Colonic mucosa (tissue), 4 donors: ENCODE measurements at places on chromosomes 4 and X. TPM values are rescaled to one million over a fixed set of nuclear protein-coding genes. Genes with fewer than 3 reads are reported as not detected.

The PCDH19 gene
- total RNA-seq: 1.3 TPM

The EOLA2 gene
- total RNA-seq: 28.4 TPM

The DDX53 gene
- not detected for total RNA-seq

The SLIT2 gene
- total RNA-seq: 2.0 TPM

The NEIL3 gene
- 2.5 TPM for total RNA-seq

The GDPD2 gene
- 5.0 TPM for total RNA-seq

The MEPE gene
- total RNA-seq: not detected

- no peak for DNase-seq
Observed at GRCh38 chrX:64184396-64184795, 21.1 kb downstream of the AMER1 start.

- no peak for DNase-seq
Observed at GRCh38 chrX:13579661-13580060, 10.3 kb downstream of the EGFL6 start.

- DNase-seq: peak; percentile 96
Observed at GRCh38 chr4:109815151-109816081, at the start of gene GAR1. TSS of gene GAR1 (plus strand) at chr4:109815762. CDS start at chr4:109816165, 403 bp downstream.

- no peak for DNase-seq
Observed at GRCh38 chrX:70554523-70554922, 109.9 kb downstream of the DLG3 start.

GRCh38 chr4:142088906-142089305 lies 452.5 kb downstream of the IL15 start:
- DNase-seq: no peak

DNA sequence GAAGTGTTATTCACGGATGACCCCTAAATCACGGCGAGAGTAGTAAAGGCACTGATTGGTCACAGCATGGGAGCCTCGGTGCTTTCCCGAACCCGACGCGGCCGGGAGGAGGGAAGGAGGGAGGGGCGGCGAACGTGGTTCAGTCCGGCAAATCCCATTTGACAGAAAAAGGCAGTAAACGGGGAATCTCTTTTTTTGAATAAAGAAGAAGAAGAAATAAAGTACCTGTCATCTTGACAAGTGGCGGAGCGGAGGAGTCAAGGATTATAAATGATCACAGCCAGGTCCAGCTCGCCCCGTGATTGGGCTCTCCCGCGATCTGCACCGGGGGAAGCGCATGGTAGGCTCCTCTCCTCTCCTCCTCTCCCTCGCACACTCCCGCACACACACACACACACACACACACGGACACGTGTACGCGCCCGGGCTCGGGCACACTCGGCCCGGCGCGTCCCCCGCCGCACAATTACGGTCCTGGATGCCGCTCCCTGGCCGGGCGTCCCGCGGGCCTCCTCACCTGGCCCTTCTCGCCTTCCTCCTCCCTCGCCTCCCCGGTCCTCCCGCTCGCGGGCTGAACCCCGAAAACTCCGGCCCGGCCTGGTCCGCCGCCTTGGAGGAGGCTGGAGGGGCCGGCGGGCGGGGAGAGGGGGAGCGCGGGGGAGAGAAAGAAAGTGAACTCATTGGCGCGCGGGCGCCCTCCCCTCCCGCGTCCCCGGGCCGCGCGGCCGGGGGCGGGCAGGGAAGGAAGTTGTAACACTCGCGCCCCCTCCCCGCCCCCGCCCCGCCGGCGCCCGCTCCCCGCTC lies 99.2 kb upstream of the TENM3 start:
- no peak for DNase-seq

DNA sequence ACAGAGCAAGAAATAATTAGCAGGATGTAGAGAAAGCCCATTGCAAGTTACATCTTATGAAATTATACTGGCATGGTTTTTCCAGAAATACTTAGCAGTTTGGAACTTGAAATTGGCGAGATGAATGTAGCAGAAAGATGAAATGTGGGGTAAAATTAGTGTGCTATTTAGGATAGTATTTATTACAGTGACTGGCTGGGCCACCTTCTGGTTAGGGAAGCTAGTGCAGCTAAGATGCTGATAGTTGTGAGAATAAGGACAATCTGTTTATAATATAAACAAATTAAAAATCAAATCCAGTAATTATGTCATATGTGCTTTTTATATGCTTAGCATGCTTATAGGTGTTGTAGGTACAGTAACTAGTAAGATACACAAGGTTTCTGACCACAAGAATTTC lies 74.8 kb downstream of the IL15 start:
- no peak for DNase-seq

DNA sequence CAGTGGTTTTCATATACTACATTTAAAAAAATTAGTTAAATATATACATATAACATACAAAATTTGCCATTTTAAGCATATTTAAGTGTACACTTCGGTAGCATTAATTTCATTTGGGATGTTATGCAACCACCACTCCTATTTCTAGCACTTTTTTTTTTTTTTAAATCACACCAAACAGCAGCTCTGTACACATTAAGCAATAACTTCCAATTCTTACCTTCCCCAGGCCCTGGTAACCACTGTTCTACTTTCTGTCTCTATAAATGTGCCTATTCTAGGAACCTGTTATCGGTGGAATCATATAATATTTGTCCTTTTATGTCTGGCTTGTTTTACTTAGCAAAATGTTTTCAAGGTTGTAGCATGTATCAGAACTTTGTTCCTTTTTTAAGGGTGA lies 39.1 kb downstream of the TMEM164 start:
- no peak for DNase-seq

GRCh38 chr4:85084371-85085094 lies 118.0 kb upstream of the WDFY3 start:
- peak; percentile 44 for DNase-seq

DNA sequence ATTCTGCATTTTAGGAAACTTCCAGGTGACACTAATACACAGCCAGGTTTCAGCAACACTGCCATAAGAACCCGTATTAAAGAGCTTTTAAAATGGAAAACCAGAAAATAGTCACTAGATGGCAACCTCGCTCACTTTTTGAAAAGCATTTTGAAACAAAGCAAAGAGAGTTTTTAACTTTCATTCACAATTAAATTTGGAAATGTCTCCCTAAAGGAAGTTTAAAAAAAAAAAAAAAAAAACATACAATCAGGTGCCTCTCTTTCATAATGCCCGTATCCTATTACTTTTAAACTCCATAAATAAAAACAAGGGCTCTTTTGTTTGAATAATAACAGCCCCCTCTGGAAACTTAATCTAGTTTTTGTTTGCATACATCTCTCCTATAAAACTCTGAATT lies 20.3 kb downstream of the MEPE start:
- no peak for DNase-seq

DNA sequence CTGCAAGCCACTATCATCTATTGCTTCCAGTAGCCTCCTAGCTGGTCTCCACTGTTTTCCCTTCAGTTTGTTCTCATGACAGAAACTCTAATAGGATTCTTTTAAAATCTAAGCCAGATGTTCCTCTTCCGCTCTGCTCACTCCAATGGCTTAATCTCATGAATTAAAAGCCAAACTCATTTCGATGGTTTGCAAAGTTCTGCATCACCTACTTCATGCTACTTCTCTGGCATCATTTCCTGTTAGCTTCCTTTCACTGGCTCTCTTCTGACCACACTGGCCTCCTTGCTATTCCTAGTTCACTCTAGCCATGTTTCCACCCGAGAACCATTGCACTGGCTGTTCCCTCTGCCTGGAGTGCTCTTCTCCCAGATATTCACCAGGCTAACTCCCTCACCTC lies 102.0 kb upstream of the LSM6 start:
- DNase-seq: no peak

- no peak for DNase-seq
Observed at GRCh38 chrX:48924270-48924669, 5.4 kb upstream of the PIM2 start.
